PC-9 (cell line): ENCODE measurements at places on chromosomes 3 and 15.

DNA sequence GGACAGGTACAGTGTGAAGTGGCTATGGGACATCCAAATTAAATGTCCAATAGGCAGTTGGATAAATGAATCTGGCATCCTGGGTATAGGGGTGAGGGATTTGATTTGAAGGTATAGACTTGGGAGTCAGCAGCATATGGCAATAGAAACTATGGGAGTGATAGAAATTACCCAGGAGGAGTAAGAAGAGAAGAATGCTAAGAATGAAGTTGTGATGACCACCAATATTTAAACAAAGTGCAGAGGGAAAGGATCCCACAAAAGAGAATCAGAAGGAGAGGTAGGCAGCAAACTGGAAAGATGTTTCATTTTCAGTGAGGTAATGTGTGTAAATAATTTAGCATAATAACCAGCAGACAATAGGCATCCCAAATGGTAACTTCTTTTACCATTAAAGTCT lies 13.8 kb upstream of the MSL2 start:
- DNase-seq = peak; percentile 50

GRCh38 chr3:29410220-29410619 lies 129.3 kb downstream of the RBMS3 start:
- DNase-seq = no peak

DNA sequence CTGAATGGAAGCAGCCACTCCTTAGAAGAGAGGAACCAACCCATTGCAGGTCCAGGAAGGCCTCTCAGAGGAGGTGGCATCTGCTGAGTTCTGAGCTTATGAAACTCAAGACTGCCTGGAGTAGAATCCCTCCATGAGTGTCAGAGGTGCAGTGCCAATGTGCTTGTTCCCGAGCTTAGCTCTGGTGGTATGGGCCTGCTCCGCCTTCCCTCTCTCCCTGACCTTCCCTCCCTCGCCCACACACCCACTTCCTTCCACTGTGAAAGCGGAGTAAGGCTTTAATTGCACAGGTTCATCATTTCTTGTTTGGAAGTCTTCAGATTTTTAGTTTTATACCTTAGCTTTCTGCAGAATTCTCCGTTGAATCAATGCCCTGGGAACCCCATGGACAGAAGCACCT lies 208.0 kb upstream of the BHLHE40 start:
- no peak for DNase-seq

DNA sequence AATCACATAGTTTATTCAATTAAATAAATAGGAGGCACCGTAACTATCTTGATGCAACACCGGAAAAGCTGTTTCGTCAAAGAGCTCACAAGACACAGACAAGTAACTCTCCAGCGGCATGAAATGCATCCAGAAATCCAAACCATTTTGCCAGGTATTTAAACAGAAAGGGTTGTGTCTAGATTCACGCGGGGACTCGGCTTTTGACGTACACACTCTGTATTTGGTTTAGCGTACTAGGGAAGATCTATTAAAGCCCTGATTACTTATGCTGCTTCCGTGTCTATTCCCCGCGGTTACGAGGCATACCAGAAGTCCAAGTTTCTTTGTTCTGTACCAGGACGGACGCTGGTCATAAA lies 718 bp downstream of the BNIP2 start:
- DNase-seq = no peak

GRCh38 chr15:74768771-74769342 lies 13.0 kb upstream of the CSK start:
- DNase-seq = no peak

- no peak for DNase-seq
Observed at GRCh38 chr15:89362203-89363101, 27.8 kb upstream of the POLG start.

DNA sequence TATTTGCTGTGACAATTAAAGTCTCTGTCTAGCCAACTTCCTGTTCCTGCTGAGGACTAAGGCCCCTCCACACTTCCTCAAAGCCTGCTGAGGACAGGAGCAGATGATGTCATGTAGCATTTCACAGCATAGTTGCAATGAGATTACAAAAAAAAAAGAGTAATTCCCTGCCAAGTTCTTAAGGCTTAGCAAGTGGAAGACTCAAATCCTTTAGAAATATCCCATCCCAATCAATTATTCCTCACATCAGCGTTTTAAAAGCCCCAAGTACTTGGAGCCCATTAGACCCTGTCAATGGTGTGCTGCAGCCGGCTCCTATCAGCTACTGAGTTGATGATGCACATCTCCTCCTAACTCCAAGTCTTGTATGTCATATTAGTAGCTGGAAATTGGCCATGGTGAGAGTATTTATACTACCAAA lies 51.7 kb downstream of the TRANK1 start:
- no peak for DNase-seq
